ENCODE measurements at places on chromosomes 12 and 14.

- no peak for DNase-seq
These were observed 1.5 kb downstream of the NPFF start for GRCh38 chr12:53505555-53506449.

DNA sequence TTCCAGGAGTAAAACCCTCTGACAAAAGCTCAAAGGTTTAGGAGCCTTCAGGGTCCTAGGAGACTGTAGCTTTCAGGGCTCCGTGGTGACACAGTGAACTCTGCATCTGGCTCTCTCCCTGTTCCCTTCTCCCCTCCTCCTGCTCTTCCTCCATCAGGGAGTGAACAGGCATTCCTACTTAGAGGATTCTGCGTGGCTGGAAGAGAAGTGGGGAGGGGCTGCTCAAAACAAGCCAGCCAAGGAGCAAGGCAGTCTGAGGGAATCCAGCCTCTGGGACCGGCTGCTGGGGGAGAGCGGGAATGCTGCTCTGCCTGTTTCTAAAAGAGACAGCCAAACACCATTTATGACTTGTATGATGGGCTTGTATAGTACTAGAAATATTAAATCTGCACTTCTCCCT lies 49.5 kb downstream of the RBMS2 start:
- no peak for DNase-seq

GRCh38 chr12:95887311-95887710 lies 28.6 kb downstream of the SNRPF start:
- no peak for DNase-seq

GRCh38 chr12:38427442-38427841 lies 110.9 kb downstream of the ALG10B start:
- no peak for DNase-seq

GRCh38 chr12:54075409-54075808 lies 21.8 kb downstream of the HOXC4 start:
- DNase-seq, result no peak
